ENCODE measurements at places on chromosomes 2 and 18. TPM values are rescaled to one million over a fixed set of nuclear protein-coding genes. Genes with fewer than 3 reads are reported as not detected.
A peak's percentile ranks its signal among the peaks of the same experiment; 100 is the strongest.

Gene IL36A
- total RNA-seq, result 0.84 TPM

Gene RAX
- not detected for total RNA-seq

Gene KRTCAP3
- 13.4 TPM for total RNA-seq

Gene PRR30
- total RNA-seq, result not detected

GRCh38 chr18:2627821-2628276, 27.7 kb upstream of the SMCHD1 start:
- peak; percentile 60 for DNase-seq

DNA sequence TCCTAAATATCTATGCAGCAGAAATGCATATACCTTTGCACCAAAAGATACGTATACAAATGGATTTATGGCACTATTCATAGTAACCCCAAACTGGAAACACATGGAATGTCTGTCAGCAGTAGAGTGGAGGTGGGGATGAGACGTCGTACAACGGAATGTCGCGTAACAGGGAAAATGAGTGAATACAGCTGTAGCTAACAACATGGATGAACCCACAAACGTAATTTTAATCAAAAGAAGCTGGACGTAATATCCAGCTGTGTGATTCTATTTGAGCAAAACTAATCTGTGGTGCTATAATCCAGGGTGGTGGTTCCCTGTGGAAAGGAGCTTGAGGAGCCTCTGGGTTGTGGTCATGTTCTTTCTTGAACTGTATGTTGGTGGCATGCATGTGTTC, 89.9 kb downstream of the MTA3 start:
- DNase-seq, result no peak
